CD4-positive, CD25-positive, alpha-beta regulatory T cell (primary cell): ENCODE measurements at places on chromosomes 6 and 20. TPM values are rescaled to one million over a fixed set of nuclear protein-coding genes. Genes with fewer than 3 reads are reported as not detected.

The TGM3 gene
- polyA plus RNA-seq = not detected

The NANP gene
- polyA plus RNA-seq = 0.82 TPM

The SIRPB1 gene
- 0.92 TPM for polyA plus RNA-seq

DNA sequence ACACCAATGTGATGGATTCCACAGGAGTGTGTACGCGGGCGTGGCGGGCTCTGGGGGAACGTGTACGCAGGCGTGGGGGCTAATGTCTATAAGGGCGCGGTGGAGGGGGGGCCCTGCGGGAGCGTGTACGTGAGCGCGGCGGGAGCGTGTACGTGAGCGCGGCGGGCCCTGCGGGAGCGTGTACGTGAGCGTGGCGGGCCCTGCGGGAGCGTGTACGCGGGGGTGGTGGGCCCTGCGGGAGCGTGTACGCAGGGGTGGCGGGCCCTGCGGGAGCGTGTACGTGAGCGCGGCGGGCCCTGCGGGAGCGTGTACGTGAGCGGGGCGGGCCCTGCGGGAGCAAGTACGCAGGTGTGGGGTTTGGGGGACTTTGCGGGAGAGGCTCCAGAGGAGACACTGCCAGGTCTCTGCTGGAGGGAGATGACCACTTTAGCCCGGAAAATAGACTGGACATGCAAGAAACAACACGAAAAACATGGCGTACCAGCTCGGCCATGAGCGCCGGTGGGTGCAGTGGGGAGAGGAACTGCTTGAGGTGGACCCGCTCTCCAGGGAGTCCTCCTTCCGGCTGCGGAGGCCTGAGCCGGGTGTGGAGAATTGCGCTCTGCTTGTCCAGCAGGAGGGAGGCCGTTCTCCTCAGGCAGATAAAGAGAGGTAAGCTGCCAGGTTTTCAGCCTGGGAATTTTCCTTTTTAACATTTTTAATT lies 27.8 kb upstream of the SMOC2 start:
- H3K36me3 ChIP-seq = no peaks in the 10 kb centered on the region
- no peaks in the 10 kb centered on the region for H3K4me1 ChIP-seq
- H3K27me3 ChIP-seq = no peaks in the 10 kb centered on the region
- no peak overlapping the region for H3K27ac ChIP-seq
